NCI-H1436 treated with DMSO at 0.1 percent for 48 hours (cell line): ENCODE measurements at places on chromosomes 1 and 21.

DNA sequence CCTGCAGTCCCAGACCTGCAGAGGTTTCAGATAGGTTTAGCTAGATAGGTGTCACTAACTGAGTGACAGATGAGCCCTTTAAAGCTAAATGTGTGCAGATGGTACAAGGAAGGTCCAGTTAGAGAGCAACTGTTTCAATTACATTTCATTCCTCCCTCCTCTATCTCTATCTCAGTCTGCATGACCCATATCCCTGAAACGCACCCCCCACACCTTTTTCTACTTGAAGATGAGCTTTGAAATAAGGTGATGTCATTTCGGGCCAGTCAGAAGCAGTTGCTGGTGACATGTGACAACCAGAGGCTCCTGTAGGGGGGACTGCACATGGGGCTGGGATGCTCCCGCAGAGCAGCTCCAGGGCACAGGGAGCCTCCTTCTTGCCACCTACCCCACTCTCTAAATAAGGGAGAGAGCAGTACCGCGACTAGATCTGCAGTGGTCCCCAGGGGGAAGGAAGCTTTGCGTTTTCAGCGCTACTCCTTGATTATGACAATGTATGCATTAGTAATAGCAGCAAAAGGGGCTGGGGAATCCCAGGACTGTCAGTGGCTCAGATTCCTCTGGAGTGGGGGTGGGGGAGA is 4.3 kb downstream of the ATP8B2 start:
- no peak for DNase-seq

DNA sequence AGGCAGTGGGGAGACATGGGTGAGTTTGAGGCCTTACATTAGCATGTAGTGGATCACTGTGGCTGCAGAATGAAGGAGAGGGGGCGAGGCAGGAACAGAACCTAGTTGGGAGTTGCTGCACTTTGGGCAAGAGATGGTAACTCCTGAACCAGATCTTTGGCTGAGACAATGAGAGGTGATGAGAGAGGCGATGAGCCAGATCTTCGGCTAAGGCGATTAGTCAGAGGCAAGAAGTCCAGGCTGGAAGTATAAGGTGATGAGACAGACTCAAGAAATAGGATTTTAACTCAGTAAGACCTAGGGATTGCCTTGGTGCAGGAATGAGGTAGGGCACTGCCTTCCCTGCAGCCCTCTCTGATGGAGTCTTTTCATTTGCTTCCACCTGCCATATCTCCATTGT is 9.1 kb upstream of the ARTN start:
- DNase-seq = no peak

- no peak for DNase-seq
Measured at GRCh38 chr1:197481101-197481500, 213.0 kb downstream of the CRB1 start.

GRCh38 chr1:70948396-70949017 is 99.1 kb downstream of the PTGER3 start:
- no peak for DNase-seq

GRCh38 chr1:89911191-89911991 is 83.5 kb upstream of the ZNF326 start:
- DNase-seq = no peak

- no peak for DNase-seq
Measured at GRCh38 chr1:11653101-11653860, 948 bp downstream of the FBXO2 start.

DNA sequence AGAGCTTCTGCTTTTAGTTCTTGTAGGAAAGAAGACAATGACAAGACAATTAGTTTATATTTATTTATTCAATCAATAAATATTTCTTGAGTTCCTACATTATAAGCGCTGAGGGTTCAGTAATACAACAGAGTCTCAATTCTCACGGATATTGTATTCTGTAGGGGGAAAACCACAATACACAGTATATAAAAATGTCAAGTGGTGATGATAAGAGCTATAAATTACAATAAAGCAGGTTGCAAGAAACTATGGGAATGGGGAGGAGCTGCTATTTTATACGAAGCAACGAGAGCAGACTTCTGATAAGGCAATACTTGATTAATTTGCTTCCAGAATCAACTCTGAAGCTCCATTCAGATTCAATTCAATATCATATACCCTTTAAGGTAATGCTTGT is 10.6 kb upstream of the XCL1 start:
- no peak for DNase-seq

GRCh38 chr1:188499690-188500089 is 1670.9 kb downstream of the PLA2G4A start:
- DNase-seq = no peak

DNA sequence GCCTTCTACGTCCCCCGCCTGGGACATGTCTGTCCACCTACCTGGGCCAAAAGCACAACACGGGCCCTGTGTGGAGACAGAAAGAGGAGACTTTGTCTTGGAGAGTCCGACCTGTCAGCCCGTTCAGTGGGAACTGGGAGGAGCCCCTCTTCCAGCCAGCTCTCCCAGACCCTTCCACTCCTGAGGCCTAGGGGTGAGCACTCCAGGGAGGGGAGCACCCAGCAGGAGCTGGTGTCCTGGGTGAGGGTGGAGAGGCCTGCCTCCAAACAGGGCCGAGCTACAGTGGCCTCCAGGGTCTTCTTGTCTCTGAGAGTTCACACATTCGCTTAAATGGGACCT is 546 bp downstream of the SPOCD1 start:
- DNase-seq = no peak
